Upper lobe of right lung (tissue), 1 donor: ENCODE measurements at places on chromosomes 6 and 20. TPM values are rescaled to one million over a fixed set of nuclear protein-coding genes. Genes with fewer than 3 reads are reported as not detected.

GRCh38 chr6:145749632-145750031, 14.3 kb upstream of the EPM2A start:
- no peak overlapping the region for H3K27ac ChIP-seq
- no peak overlapping the region for H3K4me3 ChIP-seq
- no peaks in the 10 kb centered on the region for H3K4me1 ChIP-seq
- no peak for DNase-seq

DNA sequence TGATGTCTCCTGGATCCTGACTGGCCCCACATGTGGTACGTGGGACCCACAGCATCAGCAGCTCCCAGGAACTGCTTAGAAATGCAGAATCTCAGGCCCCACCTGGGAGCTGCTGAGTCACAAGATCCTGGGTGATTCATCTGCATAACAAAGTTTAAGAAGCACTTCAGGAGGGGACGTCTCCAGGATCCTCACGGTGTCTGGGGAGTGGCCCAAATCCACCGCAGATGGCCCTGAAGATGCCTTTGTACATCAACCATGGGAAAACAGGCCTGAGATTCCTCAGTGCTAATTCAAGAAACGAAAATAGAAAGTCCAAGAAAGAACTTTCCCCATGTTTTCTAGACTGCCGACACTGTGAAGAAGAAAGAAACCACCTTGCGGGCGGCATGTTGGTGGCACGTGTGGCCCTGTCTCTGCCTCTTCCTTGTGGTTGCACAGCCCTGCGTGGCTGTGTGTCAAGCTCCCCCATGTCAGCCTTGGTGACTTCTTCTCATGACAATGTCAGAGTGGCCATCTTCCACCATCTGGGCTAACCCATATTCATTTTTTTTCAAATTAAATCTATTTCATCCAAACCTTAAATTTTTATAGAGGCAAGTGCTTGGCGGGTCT, 26.1 kb downstream of the RRBP1 start:
- H3K27me3 ChIP-seq: no peaks in the 10 kb centered on the region
- H3K4me3 ChIP-seq: no peak overlapping the region
- peaks cover 36% of the 10 kb centered on the region for H3K36me3 ChIP-seq
- H3K4me1 ChIP-seq: peaks cover 22% of the 10 kb centered on the region

DNA sequence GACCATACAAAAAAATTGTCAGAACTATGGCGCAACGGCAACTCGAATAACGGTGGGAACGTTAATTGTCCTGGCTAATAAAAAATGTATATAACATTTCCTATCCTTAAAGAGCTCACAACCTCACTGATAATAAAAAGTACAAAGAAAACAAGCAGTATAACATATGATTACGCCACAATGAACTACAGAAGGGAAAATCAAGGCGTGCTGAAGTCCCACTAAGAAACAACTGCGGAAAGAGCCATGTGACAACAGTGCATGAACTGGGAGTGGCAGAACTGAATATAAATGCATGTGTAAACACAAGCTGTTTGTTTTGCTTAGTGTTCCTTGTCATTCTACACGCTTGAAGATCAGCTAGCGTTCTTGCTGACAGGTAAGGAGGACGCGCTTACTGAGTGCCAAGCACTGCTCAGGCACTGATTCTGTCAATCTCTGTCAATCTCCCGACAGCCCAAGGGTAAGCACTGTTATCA, 466 bp upstream of the PSMB1 start:
- peak overlapping the region; percentile 92 for H3K4me3 ChIP-seq
- no peaks in the 10 kb centered on the region for H3K27me3 ChIP-seq
- DNase-seq: no peak
- H3K4me1 ChIP-seq: peaks cover 39% of the 10 kb centered on the region

DNA sequence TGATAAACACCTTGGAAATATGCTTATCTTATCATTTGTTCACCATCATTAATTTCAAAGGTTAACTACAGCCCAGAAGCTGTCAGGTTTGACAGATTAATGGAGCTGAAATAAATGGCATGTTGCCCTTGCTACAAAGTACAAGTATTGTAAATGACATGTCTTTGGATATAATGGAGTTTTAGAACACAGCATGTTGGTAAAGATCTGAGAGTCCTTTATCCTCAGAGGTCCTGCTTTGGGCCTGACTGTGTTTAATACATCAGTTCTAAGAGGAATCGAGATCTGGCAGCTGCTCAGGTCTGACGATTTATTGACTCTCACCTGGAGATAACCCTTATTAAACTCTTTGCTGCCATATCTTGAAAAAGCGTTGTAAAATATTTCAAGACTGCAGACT, 222.7 kb upstream of the OPRM1 start:
- H3K27ac ChIP-seq: no peak overlapping the region
- no peak for DNase-seq
- H3K4me3 ChIP-seq: no peak overlapping the region
- H3K27me3 ChIP-seq: no peaks in the 10 kb centered on the region

Gene KCNQ2
- total RNA-seq: not detected

GRCh38 chr6:166434336-166434735, 51.6 kb upstream of the MPC1 start:
- DNase-seq: no peak
- H3K27ac ChIP-seq: no peak overlapping the region
- H3K36me3 ChIP-seq: peaks cover 34% of the 10 kb centered on the region
- peaks cover 3% of the 10 kb centered on the region for H3K4me1 ChIP-seq

- no peaks in the 10 kb centered on the region for H3K27me3 ChIP-seq
- H3K4me1 ChIP-seq: peaks cover 80% of the 10 kb centered on the region
- H3K36me3 ChIP-seq: no peaks in the 10 kb centered on the region
- no peak overlapping the region for H3K4me3 ChIP-seq
- DNase-seq: no peak
These were observed 18.9 kb downstream of the PKIG start for GRCh38 chr20:44601236-44601671.

Gene RIPOR3
- 6.8 TPM for total RNA-seq

GRCh38 chr6:36666826-36667591, 11.5 kb upstream of the CDKN1A start:
- H3K27ac ChIP-seq: peak overlapping the region; percentile 39
- H3K4me1 ChIP-seq: peaks cover 16% of the 10 kb centered on the region
- H3K4me3 ChIP-seq: no peak overlapping the region

Gene BPI
- not detected for total RNA-seq

DNA sequence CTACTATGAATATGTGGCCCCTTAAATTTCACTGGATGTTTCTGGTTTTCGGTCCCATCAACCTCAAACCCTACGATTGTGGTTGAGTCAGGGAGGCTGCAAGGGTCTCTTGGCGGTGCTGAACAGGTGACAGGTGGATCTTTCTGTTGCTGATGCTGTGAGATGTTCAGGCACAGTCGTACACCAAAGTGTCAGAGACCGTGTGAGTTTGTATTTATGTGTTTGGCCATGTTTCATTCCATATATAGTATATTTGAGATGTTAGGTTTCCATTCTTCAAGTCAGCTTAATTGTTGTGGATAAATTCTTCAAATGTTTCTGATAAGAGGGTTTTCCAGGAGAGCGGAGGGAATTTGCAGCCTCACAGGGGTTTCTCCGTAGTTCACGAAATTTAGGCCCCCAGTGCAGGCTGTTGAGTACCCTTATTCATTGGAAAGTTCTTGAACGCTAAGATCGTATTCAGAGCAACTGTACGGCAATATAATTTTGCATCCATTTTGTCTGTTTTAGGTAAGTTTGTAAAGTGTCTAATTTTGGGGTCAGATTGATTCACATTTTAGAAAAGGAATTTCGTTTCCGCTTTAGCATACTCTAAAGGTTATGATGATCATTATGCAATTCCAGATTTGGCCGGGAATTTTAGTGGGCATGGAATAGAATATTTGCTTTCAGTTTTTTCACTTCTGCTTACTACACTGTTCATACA, 1.2 kb downstream of the TAB2 start:
- no peaks in the 10 kb centered on the region for H3K27me3 ChIP-seq
- H3K36me3 ChIP-seq: no peaks in the 10 kb centered on the region
- H3K4me3 ChIP-seq: peak overlapping the region; percentile 97
- no peak for DNase-seq
- H3K4me1 ChIP-seq: peaks cover 47% of the 10 kb centered on the region
- H3K27ac ChIP-seq: peak overlapping the region; percentile 97

Gene GPR6
- total RNA-seq: not detected

- no peaks in the 10 kb centered on the region for H3K4me1 ChIP-seq
- H3K36me3 ChIP-seq: no peaks in the 10 kb centered on the region
- no peaks in the 10 kb centered on the region for H3K27me3 ChIP-seq
- no peak overlapping the region for H3K4me3 ChIP-seq
These were observed 2.5 kb downstream of the LY6G6D start for GRCh38 chr6:31717499-31718222.

- peaks cover 70% of the 10 kb centered on the region for H3K36me3 ChIP-seq
- no peaks in the 10 kb centered on the region for H3K27me3 ChIP-seq
- DNase-seq: no peak
- H3K4me3 ChIP-seq: no peak overlapping the region
- H3K27ac ChIP-seq: no peak overlapping the region
These were observed 42.2 kb downstream of the PYGB start for GRCh38 chr20:25289886-25290597.

Gene HLA-DQA1
- 111 TPM for total RNA-seq

DNA sequence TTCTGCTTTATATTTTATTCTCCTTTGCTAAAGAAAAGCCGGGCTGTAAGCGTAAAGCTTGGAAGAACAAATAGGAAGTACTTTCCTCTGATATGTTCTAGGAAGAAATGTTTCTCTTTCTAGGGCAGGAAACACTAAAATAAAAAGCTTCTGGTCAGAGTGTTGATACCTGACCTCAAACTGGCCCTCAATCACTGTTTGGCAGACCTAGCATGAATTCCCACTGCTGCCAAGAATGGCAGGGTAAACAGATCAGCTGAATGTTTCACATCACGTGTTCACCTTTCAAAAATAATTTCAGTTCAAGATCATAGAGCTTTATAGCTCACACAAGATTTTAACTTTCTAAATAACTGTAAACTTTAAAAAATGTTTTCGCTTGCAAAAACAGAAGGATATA, 2.9 kb downstream of the MPC1 start:
- H3K4me1 ChIP-seq: peaks cover 20% of the 10 kb centered on the region
- H3K27ac ChIP-seq: no peak overlapping the region
- no peaks in the 10 kb centered on the region for H3K36me3 ChIP-seq
- no peak overlapping the region for H3K4me3 ChIP-seq

- H3K27ac ChIP-seq: peak overlapping the region; percentile 45
- DNase-seq: no peak
- H3K27me3 ChIP-seq: no peaks in the 10 kb centered on the region
- no peak overlapping the region for H3K4me3 ChIP-seq
These were observed 55.6 kb downstream of the FILIP1 start for GRCh38 chr6:75438013-75438431.

- no peaks in the 10 kb centered on the region for H3K36me3 ChIP-seq
- DNase-seq: no peak
These were observed 17.8 kb upstream of the ZNF217 start for GRCh38 chr20:53611449-53611894.

Gene CYP24A1
- 0.17 TPM for total RNA-seq
